ENCODE measurements at places on chromosomes 1 and 21.

DNA sequence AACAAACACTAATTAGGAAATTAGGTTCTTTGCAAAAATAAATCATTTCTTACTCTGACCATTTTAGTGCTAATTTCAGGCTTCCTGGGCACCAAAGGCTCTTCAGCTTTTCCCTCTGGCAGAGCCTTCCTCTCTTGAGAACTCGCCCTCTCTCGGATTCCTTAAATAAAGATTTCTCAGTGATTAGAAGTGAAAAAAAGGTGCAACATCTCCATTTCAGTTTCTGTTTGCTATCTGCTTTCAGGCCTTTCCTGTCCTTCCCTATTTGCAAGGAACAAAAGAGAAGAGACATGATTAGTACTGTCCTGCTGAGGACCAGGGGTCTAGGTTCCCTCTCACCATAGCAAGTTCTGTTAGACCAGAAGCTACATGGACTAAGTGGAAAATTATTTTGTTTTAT is 27.8 kb upstream of the CACYBP start:
- DNase-seq, result no peak
- no peak overlapping the region for H3K27ac ChIP-seq
- H3K4me3 ChIP-seq, result no peak overlapping the region
- H3K36me3 ChIP-seq, result no peaks in the 10 kb centered on the region
- no peaks in the 10 kb centered on the region for H3K4me1 ChIP-seq
- no peaks in the 10 kb centered on the region for H3K27me3 ChIP-seq

DNA sequence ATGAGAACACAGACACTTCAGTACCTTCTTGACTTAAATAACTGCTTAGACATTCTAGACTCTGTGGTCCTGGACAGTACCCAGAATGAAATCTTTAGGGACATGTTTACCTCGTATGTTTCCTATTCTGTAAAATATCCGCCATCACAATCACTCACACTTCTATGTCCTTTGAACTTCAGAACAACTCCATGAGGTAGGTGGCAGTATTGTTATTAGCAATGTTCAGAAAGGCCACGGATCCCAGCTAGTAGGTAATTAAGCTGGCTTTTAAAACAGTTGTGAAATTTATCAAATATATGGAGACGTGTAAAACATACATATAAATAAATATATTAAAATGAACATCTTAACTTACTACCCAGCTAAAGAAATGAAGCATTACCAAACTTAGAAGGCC is 83.4 kb downstream of the CACHD1 start:
- DNase-seq, result no peak
- H3K4me1 ChIP-seq, result no peaks in the 10 kb centered on the region
- no peak overlapping the region for H3K27ac ChIP-seq
- no peaks in the 10 kb centered on the region for H3K36me3 ChIP-seq
- H3K4me3 ChIP-seq, result no peak overlapping the region

DNA sequence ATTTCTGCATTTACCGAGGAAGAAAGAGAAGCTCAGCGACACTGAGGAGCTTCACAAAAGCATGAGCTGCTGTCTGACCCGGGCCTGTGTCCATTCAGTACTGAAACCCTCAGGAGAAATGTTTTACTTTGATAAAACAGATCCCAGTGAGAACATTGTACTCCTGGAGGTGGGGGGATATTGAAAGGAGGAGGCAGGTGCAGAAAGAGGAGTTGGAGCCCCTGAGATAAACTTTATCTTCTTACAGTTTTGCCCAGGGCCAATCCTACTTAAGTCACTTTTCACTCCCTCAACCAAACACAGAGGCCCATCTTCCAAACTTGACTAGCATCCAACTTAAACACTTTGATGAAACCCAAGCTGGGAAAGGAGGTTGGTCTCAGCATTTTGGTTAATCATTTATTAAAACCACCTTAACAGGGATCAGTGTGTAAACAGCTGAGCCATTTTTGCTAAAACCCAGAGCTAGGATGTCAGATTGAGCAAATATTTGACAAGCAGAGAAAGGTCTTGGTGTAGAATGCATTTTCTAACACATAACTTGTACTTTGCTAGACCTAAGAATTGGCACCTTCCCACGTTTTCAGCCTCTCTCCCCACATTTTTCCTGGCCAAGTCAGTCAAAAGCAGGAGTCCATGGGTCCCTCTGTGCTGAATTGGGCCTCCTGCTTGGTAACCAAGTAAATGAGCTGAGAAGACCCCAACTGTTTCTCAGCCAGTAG is 32.5 kb upstream of the SARS1 start:
- H3K36me3 ChIP-seq, result no peaks in the 10 kb centered on the region
- peaks cover 9% of the 10 kb centered on the region for H3K4me1 ChIP-seq
- H3K27ac ChIP-seq, result peak overlapping the region; percentile 76
- no peaks in the 10 kb centered on the region for H3K27me3 ChIP-seq
- peak; percentile 56 for DNase-seq

DNA sequence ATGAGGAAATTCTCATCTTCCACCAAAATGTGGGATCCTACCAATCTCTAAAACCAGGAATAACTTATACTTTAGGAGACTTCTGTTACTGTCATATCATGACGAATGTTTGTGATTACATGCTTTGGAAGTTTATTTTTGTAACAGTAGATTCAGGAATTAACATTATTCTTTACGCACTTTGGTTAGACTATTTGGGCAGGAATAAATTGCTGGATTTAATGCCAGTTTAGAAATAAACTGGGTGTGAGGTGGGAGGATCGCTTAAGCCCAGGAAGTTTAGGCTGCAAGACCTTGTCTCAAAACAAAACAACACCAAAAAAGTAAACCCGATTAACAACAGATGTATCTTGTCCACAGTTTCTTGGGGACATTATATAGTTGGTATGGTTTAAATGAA is 52.1 kb downstream of the MIGA1 start:
- H3K27me3 ChIP-seq, result no peaks in the 10 kb centered on the region
- no peak for DNase-seq
- H3K36me3 ChIP-seq, result no peaks in the 10 kb centered on the region
- peak overlapping the region; percentile 35 for H3K27ac ChIP-seq
- no peaks in the 10 kb centered on the region for H3K4me1 ChIP-seq

DNA sequence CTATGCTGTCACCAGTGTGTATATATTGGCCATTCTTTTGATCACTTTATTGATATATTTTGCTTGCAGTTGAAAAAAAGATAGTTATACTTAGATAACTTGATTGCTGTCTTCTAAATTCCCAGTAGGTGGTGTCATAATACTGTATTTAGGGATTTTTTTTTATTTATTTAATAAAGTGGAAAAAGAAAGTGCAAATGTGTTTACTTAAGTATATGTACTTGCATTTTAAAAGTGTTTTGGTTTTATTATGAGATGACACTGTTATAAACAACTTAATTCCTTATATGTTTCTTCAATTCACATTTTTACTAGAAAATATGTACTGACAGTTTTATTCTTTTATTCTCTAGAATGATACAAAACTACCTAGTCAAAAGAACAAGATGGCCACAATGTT is 164.8 kb downstream of the USP25 start:
- no peak overlapping the region for H3K27ac ChIP-seq
- H3K27me3 ChIP-seq, result no peaks in the 10 kb centered on the region
- no peaks in the 10 kb centered on the region for H3K36me3 ChIP-seq
- no peak overlapping the region for H3K4me3 ChIP-seq

DNA sequence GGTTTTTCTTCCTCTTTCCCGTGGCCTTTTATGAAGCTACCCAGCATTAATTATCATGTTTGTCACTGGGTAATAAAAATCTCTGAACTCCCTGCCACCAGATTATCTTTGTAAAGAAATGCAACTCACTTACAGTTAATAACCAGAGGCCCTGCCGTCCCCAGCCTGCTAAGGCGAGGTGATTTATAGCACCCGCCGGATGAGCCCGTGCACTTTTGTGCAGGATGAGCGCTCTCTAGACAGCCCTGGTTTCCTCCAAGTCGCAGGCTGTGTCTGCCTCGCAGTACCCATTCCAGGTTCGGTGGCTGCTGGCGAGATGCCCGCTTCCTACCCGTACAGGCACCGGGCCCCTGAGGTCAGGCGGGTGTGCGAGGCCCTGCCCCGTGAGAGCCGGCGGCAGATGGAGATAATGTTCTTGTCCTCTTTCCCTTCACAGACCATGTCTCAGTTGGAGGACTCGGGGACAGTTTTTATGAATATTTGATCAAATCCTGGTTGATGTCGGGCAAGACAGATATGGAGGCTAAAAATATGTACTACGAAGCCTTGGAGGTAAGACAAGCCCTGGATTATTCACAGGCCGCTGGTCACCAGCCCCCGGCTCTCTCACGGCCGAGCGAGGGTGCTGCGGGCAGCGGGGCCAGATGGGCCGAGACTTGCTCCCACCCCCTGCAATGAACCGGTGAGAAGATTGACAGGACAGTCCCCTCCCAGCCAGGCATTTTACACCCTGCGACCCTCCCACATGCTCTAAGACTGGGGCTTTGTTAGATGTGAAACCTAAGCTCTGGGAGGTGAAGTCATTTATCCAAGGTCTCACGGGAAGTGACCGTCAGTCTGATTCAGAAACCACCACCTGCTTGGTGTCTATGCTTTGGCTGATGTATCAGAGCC is 28.5 kb upstream of the SELENON start:
- H3K27me3 ChIP-seq, result no peaks in the 10 kb centered on the region
- peak; percentile 59 for DNase-seq

DNA sequence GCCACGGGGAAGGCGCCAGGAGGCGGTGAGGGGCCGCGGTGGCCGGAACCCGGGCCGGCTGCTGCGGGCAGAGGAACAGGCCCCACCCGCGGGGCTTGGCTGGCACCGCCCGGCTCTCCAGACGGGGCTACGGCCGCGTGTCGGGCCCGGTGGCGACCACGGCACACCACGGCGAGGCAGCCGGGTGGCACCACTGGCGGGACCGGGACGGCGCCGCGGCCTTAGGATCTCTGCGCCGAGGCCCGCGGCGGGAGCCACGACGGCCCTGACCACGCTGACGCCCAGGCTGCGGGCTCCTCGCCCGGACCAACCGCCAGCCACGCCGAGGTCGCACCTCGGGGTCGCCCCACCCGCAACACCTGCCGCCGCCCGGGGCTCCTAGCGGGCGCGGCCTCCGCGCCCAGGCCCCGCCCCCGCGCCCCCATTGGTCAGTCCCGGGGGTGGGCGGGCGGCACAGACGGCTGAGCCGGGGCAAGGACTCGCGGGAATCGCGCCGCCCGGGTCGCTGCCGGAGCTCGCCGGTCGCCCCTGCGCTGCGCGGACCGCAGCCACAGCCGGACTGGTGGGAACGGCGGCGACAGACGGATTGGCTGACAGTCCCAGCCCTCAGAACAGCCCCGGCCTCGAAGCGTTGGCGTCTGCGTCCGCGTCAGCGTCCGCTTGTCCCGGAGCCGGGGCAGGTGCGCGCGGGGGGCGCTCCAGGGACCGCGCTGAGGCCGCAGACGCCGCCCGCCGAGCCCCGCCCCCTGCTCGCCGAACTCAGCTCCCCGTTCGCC is at the start of gene BMP8A:
Gene BMP8A, plus strand, starts transcription at position 491 of the 776 bp plus-strand sequence. CDS start 356 bp downstream, outside the sequence.
- H3K4me3 ChIP-seq, result peak within 1 kb of the TSS; percentile 37
- H3K27ac ChIP-seq, result no peak within 1 kb of the TSS
- peak; percentile 48 for DNase-seq
- no peaks in the 10 kb centered on the region for H3K27me3 ChIP-seq
- no peaks in the 10 kb centered on the region for H3K4me1 ChIP-seq

GRCh38 chr1:228978484-228979324 is 243.4 kb downstream of the RHOU start:
- no peaks in the 10 kb centered on the region for H3K27me3 ChIP-seq
- H3K27ac ChIP-seq, result no peak overlapping the region
- no peaks in the 10 kb centered on the region for H3K36me3 ChIP-seq
- no peak overlapping the region for H3K4me3 ChIP-seq
- peak; percentile 49 for DNase-seq

- DNase-seq, result no peak
- H3K4me3 ChIP-seq, result no peak overlapping the region
- no peaks in the 10 kb centered on the region for H3K4me1 ChIP-seq
- no peaks in the 10 kb centered on the region for H3K36me3 ChIP-seq
These were observed 25.5 kb downstream of the FBXO2 start for GRCh38 chr1:11628767-11629166.

DNA sequence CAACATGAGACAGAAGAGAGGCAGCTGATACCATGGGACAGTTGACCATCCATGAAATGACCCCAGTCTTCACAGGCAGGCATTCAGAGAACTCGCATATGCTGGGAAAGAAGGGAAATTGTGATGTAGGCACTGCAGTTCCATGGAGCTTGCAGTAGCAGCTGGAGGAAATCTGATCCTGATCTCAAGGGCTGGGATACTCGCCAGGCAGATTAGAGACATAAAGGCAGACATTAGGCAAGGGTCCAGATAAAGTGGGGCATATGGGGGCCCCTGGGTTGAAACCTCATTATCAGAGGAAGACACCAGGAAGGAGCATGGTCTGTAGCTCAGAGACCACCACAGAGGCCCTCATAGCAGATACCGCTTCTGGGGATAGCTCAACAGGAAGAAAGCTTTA is 48.7 kb upstream of the TNR start:
- H3K4me1 ChIP-seq, result no peaks in the 10 kb centered on the region
- H3K36me3 ChIP-seq, result no peaks in the 10 kb centered on the region
- no peak for DNase-seq
- H3K4me3 ChIP-seq, result no peak overlapping the region
- no peak overlapping the region for H3K27ac ChIP-seq
- H3K27me3 ChIP-seq, result no peaks in the 10 kb centered on the region

DNA sequence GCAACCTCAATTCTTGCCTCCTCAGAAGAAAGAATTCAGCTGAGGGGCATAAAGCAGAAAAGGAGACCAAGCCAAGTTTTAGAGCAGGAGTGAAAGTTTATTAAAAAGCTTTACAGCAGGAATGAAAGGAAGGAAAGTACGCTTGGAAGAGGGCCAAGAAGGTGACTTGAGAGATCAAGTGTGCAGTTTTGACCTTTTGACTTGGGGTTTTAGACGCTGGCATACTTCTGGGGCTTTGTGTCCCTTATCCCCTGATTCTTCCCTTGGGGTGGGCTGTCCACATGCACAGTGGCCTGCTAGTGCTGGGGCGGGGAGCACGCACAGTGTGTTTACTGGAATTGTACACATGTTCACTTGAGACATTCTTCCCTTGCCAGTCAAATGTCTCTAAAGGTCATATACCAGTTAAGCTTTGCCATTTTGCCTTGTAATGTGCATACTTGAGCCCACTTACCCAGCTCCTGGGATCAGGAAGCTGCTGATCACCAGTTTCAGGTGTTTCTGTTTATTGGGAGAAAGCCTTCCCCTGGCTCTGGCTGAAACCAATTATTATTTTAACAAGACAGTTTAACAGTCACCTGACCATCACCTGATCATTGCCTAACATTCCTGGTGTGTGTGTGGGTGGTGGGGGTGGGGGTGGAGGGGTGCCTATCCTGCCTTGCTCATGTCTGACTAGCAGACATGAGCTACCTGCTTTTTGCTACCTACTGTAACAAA is 36.2 kb downstream of the UTP25 start:
- H3K4me3 ChIP-seq, result no peak overlapping the region
- H3K27me3 ChIP-seq, result no peaks in the 10 kb centered on the region
- no peak overlapping the region for H3K27ac ChIP-seq
- H3K36me3 ChIP-seq, result no peaks in the 10 kb centered on the region

GRCh38 chr21:14259747-14260146 is 43.8 kb downstream of the RBM11 start:
- no peak overlapping the region for H3K4me3 ChIP-seq
- H3K27me3 ChIP-seq, result no peaks in the 10 kb centered on the region
- no peak overlapping the region for H3K27ac ChIP-seq
- no peak for DNase-seq
- H3K4me1 ChIP-seq, result no peaks in the 10 kb centered on the region
